ENCODE measurements at places on chromosomes 6 and 20.

GRCh38 chr6:11198663-11199603, 33.5 kb downstream of the NEDD9 start:
- no peak for DNase-seq

DNA sequence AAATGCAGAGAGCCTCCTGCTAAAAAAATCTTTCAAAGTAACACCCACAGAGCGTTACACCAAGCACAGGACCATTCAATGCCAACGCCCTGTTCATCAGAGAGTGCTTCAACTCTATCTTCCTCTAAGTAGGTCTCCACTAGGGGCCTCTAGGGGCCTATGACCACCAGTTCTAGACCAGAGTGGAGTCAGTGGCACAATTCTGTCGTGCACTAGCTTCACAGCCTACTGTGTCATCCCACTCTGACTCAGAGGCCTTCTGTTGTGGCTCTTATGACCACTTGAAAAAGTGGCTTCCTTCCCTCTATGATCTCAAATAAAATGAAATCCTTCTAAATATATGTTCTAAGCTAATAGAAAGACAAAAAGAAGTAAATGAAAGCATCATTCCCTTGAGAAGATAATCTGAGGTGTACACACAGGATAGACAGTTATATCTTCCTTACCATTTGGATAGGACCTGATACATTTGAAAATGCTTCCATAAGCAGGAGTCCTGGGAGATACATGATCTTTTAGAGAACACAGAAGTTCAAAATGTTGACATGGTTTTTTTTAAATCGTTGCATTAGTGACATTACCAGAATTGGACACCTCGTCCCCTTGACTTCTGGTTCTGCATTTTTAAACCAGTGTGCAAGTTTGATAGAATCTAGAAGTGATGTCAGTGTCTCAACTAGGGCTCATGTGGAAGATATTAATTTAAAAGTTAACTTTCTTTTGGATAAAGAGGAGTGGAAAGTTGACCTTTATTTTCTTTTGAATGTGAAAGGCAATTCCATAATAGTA, 151.9 kb downstream of the SH3BGRL2 start:
- no peak for DNase-seq

DNA sequence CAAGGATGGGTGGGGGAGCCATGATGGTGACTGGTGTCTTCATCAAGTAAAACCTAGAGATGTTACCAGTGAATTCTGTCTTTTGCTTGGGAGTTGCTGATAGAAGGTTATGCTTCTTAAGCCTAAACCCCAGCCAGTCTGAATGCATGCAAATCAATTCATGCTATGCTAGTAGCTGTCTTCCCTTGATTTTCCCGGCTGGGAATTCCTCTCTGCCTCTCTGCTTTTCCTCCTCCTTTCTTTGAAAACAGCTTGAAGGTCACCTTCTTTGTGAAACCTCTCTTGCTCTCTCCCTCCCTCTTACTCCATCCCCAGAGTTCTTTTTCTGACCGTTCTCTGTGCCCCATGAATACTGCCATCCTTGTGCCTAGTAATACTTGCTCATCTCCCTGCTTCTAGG, 58.9 kb downstream of the TMEM200A start:
- DNase-seq: no peak

DNA sequence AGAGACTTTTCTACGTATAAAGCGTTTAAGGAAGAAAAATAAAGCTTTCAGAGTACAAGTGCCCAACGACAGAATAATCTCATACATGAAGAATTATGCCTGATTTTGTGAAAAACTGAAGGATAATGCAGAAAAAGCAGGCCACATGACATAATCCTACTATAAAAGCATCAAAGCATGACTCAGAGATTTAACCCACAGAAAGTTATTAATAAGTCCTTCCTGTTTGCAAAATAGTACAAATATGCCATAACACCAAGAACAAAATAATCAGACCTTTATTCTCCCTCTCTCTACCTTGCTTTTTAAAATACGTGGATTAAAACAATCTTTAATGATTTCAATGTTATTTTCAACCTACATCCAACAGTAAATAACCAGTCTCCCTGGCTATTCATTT, 118.6 kb upstream of the BCLAF1 start:
- no peak for DNase-seq

- DNase-seq: no peak
Measured at GRCh38 chr6:1391800-1392309, 2.5 kb downstream of the FOXF2 start.

- no peak for DNase-seq
Measured at GRCh38 chr6:159304641-159305040, 135.4 kb downstream of the FNDC1 start.

GRCh38 chr20:63135411-63135810, 80.5 kb downstream of the YTHDF1 start:
- DNase-seq: no peak

DNA sequence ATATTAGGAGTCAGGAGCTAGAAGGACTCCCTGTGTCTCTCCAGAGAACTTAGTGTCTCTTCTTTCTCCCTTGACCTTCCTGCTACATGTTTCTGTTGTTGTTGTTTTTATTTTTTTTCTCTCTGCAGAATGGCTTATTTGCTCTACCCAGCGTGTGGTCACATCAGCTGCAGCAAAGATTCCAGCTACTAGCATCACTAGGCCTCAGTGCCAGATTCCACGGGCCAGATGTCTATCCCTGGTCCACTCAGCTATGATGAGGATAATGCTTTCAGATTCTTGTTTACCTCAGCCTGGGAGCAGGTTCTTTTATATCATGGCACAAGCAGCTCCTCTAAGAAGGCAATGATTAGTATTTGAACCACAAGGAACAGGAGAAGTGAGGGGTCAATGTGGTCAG, 110.0 kb downstream of the PLCB1 start:
- DNase-seq: no peak

DNA sequence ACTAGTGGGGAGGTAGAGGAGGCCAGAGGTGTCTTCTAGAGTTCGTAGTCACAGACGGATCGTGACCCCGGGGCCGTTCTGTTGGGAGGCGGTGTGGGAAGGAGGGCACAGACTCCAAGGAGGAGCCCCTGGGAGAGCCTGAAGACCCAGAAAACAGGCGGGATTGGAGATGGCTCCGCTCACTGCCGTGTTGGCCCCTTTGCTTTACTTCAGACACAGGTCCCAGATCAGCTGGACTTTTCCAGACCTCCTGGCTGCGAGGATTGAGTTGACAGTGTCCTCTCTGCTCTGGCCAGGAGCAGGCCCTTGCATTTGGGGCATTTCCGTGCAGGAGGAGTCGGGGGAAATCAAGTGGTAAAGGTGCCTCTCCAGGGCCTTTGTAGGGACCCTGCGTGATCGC, 112.9 kb downstream of the ARMC2 start:
- DNase-seq: no peak

- DNase-seq: peak; percentile 62
Measured at GRCh38 chr6:158605266-158605878, 39.2 kb downstream of the DYNLT1 start.

- DNase-seq: no peak
Measured at GRCh38 chr20:54435015-54435414, 40.4 kb upstream of the DOK5 start.

GRCh38 chr6:168988801-168989200, 264.8 kb downstream of the THBS2 start:
- DNase-seq: no peak

- DNase-seq: no peak
Measured at GRCh38 chr6:124858564-124858963, 103.7 kb upstream of the RNF217 start.

DNA sequence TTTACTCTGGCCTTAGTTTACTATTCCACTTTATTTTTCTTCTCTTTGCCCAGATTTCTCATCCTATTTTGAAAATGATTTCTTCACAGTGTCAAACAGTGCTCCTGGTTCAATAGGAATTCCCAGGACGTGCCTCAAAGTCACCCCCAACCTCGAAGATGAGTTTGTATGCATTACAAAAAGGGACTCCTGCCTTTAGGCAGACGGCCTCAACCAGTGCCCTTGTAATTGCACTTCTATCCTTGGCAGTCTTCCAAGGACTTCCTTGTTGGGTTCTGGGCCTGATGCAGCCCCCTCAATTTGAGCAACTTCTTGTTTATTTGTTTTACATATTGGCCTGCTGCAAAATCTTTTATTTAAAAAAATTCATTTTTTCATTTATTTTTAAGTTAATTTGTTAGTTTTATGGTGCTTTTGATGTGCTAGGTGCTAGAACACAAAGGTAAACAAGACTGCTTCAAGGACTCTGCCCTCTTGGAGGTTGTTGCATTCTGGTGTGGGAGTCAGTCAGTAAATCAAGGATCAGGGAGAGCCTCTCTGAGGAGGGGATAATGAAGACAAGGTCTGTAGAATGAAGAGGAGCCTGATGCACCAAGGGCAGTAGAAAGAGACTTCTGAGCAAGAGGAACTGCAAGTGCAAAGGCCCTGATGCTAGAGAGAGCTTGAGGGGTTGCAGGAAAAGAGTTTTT, 181.5 kb upstream of the LAMP5 start:
- no peak for DNase-seq

GRCh38 chr6:1422290-1422689, 32.9 kb downstream of the FOXF2 start:
- DNase-seq: no peak

DNA sequence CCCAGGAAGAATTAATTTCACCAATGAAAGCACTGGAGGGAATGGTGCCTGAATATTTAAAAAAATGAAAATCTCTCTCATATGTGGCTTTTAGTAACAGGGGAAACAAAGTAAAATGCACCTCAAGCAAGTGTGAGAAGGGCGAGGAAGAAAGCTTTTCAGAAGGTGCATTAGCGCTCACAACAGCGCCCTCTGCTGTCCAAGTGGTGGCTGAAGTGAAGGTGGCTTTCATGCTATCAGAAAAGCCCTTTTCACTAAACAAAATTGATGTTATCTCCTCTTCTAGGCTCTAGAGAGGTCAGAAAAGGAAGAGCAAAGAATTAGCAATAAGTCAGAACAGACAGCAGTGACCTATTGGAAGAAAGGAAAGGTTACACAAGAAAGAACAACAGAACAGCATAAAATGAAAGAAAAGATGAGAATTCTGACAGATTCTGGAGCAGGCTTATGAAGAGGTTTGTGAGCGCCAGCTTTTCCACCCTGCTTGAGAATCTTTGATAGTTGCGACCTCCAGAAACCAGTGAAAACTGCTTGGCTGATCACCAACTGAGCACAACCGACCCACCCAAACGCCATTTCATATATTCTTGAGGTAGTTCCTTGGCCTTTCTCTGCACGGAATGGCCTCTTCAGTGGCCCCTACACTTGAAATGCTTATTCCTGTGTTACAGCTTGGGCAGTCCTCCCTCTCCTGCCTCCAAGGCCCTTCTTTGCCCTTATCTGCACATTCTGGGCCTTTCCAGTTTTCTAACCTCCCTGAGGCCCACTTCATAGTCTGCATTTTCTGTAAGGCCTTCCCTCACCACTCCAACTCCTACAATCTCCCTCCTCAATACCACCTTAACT, 45.3 kb downstream of the SMLR1 start:
- DNase-seq: peak; percentile 82

- no peak for DNase-seq
Measured at GRCh38 chr6:35089935-35090505, 51.1 kb downstream of the TCP11 start.

DNA sequence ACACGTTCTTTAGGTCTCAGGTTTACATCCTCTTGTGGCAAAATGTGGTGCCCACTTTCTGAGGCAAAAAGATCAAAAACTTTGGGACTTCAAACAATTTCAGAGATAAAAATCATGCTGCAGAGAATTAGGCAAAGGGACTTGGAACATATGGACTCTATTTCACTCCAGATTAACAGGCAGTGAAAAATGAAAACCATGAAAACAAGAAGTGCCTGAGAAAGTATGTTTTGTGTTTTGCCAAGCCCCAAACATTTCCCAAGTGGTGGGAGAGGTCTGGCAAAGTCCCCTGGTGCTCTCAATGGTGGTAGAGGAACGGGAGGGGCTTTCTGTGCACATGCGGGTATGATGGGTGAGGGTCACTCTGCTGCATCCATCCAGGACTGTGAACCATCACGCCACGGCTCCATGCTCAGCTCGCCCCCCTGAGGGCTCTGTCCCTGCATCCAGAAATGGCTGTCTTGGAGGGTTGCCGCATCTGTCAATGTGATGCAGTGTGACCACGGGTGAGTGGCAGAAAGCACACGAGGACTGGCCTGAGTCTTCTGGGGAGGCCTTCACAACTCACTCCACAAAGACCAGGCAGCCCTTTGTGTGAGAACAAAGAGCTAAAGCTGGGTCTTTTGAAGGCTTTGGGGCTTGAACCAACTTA, 43.2 kb upstream of the TBC1D7 start:
- DNase-seq: no peak

DNA sequence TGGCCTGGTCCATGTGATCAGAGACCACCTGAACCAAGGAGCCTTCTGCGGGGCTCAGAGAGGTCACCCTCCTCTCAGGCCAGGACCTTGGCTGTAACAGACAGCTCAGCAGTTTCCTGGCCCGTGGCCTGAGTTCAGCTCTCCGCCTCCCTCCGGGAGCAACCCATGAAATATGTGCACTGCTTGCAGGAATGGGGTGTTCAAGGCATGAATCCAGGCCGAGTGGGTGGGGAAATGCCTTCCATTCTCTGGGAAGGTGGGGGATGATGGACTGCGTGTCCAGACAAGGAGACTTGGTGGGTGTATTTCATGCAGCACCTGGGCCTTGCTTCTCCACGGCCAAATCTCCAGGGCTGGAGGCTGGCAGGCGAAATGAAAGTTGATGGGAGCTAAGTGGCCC, 46.0 kb downstream of the SIRPA start:
- DNase-seq: no peak

DNA sequence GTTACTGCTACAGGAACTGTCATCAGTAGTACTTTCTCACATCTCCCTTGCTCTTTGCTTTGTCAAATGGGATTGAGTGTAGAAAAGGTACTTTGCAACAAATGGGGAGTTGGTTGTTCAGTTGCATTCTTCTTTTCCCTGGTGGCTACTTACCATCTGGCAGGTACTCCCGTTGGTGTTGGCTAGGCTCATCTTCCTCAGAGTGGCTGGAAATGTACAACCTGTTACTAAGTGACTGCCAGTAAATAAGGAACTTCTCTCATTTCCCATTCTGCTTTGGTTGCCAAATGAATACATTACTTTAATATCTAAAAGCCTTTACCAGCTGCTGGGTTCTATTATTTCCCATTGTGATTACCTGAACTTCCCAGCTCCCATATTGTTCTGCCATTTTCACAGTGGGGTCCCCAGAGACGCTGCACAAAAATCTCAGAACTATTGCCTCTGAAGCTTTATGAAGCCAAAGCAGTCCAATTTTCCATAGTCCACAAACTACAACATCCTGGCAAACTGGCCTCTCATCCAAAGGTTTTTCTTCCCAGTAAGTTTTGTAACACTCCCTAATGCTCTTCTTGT, 229.7 kb upstream of the HTR1E start:
- no peak for DNase-seq

- DNase-seq: no peak
Measured at GRCh38 chr6:1383729-1384548, 5.4 kb upstream of the FOXF2 start.

GRCh38 chr20:57998981-57999464, 229.4 kb downstream of the ANKRD60 start:
- DNase-seq: no peak
